IMR-90 (cell line): ENCODE measurements at places on chromosomes 12 and 14. TPM values are rescaled to one million over a fixed set of nuclear protein-coding genes. Genes with fewer than 3 reads are reported as not detected.

Gene CCDC59
- polyA plus RNA-seq: 14.8 and 17.4 TPM in 2 replicates

Gene TMPO
- polyA plus RNA-seq: 27.5 and 30.0 TPM in 2 replicates

Gene RASSF9
- 0.07 and 0.09 TPM in 2 replicates for polyA plus RNA-seq

Gene IRAK3
- 0.34 and 0.53 TPM in 2 replicates for polyA plus RNA-seq

Gene GUCY2C
- not detected in 2 replicates for polyA plus RNA-seq

Gene FLRT2
- polyA plus RNA-seq: 8.8 and 10.2 TPM in 2 replicates

Gene CACNA1C
- polyA plus RNA-seq: 2.6 and 2.7 TPM in 2 replicates

Gene AKAP6
- polyA plus RNA-seq: 0.22 TPM in 2 replicates

Gene ZC3H10
- polyA plus RNA-seq: 1.1 and 1.5 TPM in 2 replicates

Gene LPAR5
- polyA plus RNA-seq: not detected in 2 replicates

Gene FAM181A
- not detected in 2 replicates for polyA plus RNA-seq

Gene SLC6A12
- not detected in 2 replicates for polyA plus RNA-seq

GRCh38 chr14:77903937-77904617, 104.2 kb downstream of the ADCK1 start:
- no peak for DNase-seq

DNA sequence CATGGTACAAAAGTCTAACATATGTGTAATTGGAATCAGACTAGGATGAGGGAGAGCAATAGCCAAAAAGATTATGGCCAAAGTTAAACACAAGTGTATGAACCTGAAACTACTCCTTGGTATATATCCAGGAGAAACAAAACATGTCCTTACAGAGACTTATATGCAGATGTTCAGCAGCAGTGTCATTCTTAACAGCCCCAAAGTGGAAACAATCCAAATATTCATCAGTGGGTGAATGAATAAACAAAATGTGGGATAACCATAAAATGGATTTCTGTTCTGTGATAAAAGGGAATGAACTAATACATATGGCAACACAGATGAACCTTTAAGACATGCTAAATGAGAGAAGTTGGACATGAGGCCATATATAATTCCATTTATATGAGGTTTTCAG, 30.2 kb downstream of the PWP1 start:
- DNase-seq: peak; percentile 3

GRCh38 chr12:47848853-47849252, 29.1 kb upstream of the HDAC7 start:
- DNase-seq: no peak

DNA sequence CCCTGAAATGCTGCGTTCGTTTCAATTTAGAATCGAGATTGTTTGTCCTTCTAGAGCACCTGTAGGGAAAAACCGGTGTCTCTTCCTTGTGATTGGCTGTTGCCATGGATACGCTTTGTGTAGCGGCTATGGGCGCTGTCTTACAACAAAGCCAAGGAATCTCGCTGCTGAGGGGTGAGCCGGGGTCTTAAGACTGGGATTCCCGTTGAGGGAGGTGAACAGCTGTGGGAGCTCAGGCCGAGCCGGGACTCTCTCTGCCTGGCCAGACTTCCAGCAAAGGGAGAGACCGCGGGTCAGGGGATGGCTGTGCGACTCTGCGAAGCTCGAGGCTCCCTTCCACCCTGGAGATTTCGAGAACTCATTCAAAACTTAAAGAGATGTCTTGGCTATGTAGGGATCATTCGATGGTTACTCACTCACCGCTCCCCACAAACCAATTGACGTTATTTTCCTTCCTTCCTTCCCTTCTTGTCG, at the start of the genes LRRIQ1 and TSPAN19:
Gene LRRIQ1 (plus strand): TSS at position 118 of the 474 bp plus-strand sequence. CDS start 1,826 bp downstream, outside the sequence.
Gene TSPAN19 (minus strand): TSS at position 44 of the 474 bp plus-strand sequence. CDS start 6,331 bp downstream, outside the sequence.
- DNase-seq: peak; percentile 79

DNA sequence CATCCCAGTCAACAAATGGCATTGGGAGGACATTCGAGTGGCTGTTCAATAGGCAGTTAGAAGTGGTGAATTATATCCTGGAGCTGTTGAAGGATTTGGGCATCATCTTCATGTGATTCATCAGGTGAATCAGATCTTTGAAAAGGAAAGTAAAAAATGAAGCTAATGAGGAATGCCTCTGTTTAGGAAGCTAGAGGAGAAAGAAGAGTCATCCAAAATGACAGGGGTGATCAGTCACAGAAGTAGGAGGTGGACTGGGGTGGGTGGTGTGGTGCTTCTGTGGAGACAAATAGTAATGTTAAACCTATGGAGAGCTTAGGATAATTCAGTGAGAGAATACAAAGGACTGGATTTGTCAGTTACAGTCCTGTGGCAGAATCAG, 32.7 kb downstream of the DIP2B start:
- DNase-seq: peak; percentile 85

- DNase-seq: no peak
These were observed 975 bp downstream of the OGFOD2 start for GRCh38 chr12:122975790-122976647.

GRCh38 chr14:24924544-24924943, 125.4 kb downstream of the STXBP6 start:
- DNase-seq: no peak

DNA sequence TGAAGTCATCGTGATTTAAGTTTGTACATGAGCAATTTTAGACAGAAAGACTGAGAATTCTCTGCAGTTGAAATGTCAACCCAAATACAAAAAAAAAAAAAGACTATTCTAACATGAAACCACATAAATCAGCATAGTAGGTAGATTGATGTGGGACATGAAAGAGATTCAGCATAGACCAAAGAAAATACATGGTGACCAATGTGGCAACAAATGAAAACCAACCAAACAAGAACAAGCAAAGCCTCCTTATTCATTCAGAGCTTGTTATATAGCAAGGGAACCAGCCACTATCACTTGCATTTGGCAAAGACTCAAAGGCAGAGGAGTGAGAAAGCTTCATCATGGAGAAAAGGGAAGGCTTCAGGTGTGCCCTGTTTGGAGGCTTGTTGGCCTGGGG, 144.4 kb upstream of the TMPO start:
- no peak for DNase-seq

GRCh38 chr14:51776102-51776894, 84.1 kb upstream of the GNG2 start:
- DNase-seq: peak; percentile 68

DNA sequence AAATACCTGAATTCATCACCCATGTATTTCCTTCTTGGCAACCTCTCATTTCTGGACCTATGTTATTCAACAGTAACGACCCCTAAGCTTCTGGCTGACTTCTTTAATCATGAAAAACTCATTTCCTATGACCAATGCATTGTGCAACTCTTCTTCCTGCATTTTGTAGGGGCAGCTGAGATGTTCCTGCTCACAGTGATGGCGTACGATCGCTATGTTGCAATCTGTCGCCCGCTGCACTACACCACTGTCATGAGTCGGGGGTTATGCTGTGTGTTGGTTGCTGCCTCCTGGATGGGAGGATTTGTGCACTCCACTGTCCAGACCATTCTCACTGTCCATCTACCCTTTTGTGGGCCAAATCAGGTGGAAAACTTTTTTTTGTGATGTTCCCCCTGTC, 356 bp downstream of the OR4Q2 start:
- DNase-seq: no peak

- no peak for DNase-seq
These were observed 551.0 kb downstream of the DIO2 start for GRCh38 chr14:79660053-79660939.

DNA sequence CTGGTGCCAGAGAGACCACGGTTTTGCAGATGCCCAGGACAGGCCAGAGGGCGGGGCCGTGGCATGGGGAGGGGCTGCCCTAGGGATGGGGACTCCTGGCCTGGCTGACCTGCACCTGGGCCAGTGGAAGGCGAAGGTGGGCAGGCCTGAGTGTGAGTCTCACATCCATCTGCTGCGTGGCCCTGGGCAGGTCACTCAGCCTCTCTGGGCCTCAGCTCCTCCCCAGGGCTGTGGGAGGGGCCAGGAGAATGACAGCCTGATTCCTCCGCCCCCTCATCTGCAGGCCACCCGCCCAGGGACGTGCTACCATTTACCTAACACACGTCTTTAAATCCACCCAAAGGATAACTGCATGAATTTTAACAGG, 90.9 kb downstream of the GALNT9 start:
- DNase-seq: no peak

DNA sequence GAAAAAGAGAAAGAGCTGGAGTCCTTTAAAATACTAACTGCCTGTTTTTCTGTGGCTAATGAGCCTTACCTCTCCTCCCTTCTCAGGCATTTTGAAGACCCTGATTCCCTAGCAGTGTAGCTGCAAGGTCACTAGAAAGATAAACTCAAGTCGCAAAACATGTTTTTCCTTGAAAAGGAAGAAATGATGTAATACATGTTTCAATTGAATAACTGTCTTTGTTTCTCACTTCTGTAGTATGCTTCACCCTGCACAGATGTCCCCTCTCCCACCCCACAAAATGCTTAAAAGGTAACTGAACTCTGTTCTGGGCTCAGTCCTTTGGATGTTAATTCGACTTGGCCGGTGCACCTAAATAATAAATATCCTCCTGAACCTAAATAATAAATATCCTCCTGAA, 1350.3 kb downstream of the TMEM121 start:
- DNase-seq: no peak

DNA sequence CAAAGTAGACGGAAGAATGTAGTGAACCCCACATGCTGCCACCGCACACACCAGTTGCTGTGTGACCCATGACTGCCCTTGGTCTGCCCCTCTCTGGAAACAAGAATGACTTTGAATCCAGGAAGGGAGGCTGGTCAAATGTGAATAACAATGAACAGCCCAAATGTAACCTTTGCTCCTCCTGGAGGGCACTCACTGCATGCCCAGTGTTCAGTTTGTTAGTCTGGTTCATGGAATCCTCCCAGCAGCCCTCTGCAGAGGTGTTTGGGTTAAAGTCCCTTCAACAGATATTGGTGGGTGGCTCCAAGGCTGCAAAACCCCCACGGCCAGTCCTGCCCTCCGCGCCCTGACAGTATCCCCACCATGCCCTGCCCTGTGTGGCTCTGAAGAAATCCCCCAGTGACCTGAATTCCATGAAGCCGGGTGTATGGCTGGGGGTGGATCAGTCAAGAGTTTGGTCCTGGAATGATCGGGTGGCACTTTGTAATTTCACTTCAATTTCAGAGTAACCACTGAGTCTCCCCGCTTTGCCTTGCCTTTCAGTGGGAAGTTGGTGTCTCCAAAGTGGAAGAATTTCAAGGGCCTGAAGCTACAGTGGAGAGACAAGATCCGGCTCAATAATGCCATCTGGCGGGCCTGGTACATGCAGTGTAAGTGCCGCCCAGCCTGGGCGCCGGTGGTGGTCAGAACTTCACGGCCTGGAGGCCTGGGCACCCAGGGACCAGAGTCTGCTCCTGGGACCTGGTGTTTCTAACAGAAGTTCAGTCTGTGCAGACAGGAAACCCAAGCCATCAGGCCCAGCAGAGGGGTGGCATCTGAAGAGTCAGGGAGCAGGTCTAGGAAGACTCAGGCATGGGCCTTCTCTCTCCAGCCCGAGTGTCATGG, 47.1 kb downstream of the IL31 start:
- DNase-seq: no peak

DNA sequence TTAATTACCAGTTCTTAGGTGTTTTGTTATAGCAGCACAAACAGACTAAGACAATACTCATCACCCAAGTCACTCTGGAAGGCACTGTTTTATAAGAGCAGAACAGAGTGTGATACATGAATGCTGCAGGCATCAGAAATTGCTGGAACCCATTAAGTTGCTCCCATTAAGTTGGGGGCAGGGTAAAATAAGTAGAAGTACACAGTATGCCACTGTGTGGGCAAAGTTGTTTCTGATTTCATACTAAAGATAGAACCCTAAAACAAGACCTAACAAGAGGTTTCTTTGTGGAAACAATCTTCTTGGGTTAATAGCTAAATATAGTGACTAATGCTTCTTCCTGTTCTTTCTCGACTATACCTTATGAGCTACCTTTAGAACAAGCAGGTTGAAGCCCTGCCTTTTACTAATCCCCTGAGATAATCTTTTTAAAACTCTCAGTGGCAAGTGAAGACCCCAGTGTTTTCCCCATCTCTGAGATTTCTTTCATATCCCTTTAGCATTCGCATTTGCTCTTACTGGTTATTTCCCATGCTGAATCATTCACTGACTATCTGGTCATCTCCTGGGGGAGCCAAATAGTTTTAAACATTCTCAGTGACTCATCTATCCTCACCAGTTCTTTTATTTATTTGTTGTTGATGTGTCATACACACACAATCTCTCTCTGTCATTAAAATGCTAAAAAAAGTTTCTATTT, 52.3 kb downstream of the SOCS2 start:
- peak; percentile 98 for DNase-seq

DNA sequence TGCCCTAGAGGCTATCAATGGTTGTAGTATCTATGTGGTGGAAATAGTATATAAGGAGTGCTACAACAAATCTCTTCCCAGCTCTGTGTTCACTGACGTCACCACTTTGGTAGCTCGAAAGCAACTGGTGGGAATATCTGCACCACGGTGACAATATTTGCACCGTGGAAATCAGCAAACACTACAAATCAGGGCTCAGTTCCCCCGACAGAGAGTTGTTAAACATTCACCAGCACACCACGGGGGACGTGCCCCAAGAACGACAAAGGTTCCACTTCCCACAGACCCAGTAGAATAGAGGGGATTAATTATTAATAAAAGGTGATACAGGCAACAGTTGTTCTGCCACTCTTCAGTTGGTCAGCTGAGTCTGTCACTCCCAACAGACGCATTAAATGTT, 98.4 kb downstream of the CCDC60 start:
- no peak for DNase-seq

GRCh38 chr12:92242907-92243306, 97.3 kb upstream of the BTG1 start:
- peak; percentile 59 for DNase-seq

DNA sequence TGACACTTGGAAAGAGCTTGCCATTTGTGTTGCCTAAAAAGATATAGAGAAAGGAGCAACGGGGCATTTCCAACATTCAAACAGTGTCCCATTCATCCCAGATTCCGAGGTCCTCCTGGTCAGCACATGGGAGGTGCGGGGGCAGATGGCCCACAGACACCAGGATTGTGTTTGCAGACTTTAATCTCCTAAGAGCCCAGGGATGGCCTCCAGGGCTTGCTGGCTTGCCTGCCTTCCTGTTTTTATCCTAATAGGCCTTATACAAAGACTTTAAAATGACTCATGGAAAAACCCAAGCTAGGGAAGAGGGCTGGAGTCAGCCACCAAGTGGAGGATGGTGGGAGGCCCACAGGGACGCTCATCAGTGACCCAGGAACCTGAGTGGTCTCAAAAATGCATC, 21.5 kb upstream of the FAM181A start:
- DNase-seq: no peak

- no peak for DNase-seq
These were observed 38.0 kb upstream of the CPM start for GRCh38 chr12:68970951-68971350.

- DNase-seq: peak; percentile 76
These were observed 5.4 kb downstream of the C1QL4 start for GRCh38 chr12:49331380-49332222.

DNA sequence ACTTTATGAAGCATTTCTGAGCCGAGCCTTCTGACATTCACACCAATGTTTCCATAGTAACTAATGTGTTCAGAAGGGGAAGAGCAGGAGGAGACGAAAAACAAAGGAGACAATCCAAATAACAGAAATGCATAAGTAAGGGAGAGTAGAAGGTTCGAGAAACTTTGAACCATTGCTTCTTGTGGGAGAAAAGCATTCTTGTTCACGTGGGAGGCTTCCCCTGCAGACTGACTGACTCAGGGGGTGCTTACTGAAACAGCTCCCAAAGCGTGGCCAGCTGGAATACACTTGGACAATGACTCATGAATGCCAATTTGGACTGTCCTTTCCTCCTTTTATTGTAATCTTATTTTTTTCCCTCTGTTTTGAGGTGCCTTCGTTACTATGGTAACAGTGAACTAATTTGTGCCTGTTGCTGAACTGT, 73.9 kb downstream of the NEDD1 start:
- peak; percentile 90 for DNase-seq
